ENCODE measurements at places on chromosomes 1 and 21. TPM values are rescaled to one million over a fixed set of nuclear protein-coding genes. Genes with fewer than 3 reads are reported as not detected.

DNA sequence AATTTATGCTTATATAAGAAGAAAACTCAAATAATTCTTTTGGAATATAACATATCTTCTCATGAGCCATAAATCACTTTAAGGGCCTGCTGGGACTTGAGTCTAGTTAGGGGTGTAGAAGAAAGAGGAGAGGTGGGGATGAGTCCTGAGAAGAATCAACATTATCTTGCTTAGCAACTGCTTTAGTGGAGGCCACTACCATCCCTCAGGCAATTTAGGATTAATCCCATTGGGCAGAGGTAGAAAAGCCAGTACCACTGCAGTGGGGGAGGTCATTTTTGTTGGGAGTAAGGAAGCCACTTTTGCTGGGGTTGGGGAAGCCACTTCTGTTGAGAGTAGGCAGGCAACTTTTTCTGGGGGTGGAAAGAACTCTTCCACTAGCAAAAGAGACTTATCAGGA, 47.7 kb downstream of the SLC2A1 start:
- no peak overlapping the region for H3K27ac ChIP-seq
- H3K27me3 ChIP-seq: no peaks in the 10 kb centered on the region
- no peaks in the 10 kb centered on the region for H3K4me1 ChIP-seq

DNA sequence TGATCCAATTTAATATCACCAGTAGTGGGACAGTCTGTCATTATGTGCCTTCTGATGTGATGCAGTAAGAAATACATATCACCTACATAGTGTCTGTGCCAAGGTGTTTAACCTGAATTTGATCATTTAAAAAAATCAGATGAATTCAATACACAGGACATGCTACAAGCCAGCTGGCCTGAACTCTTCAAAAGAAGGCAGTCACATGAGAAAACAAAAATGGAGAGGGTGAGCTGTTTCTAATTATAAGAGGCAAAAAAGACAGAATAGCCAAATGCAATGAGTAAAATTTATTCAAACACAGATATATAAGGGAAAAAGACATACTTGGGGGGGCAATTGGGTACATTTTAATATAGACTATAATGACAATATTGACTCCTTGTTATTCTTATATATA, 66.5 kb downstream of the ST3GAL3 start:
- H3K27me3 ChIP-seq: no peaks in the 10 kb centered on the region
- no peaks in the 10 kb centered on the region for H3K4me1 ChIP-seq
- no peak overlapping the region for H3K4me3 ChIP-seq
- no peak overlapping the region for H3K27ac ChIP-seq
- no peak for DNase-seq

The NOS1AP gene
- 5.1 TPM for total RNA-seq

DNA sequence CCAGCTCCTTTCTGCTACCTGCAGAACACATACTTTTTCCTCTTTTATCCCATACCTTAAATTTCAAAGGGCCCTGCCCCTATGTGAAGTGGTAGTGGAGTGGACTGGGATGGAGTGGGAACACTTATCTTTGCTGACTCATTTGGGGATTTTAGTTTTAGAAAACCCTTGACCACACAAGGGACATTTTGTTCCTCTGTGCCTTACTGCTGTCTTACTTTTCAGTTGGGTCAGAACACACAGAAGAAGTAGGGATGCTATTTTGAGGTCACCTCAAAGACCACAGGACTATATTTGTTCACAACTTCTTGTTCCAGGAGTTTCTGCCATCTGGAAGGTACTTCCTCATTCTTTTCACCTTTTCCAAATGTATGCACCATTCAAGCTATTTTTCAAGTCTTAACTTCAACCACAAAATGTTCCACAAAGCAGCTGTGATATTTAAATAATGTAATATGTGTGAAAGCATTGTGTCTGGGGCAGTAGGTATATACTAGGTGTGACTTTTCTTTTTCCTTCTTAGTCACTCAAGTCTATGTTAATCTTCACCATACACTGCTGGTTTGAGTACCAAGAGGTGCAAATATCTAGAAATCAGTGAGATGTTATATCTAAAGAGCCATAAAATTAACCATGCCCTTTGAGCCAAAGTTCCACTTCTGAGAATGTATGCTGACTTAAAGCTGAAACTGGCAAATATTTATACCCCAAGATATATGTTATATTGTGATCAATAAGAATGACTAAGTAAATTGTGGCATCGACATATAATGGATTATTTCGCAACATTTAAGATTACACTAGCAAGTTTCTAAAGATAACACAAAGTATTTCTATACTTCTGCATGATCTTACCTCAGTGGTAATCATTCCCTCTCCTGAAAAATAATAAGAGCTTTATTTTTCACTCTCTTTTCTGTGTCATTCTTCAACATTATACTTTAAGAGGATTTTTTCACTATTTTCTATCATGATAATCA, 308.5 kb downstream of the MRPL39 start:
- no peak overlapping the region for H3K27ac ChIP-seq
- H3K27me3 ChIP-seq: no peaks in the 10 kb centered on the region
- no peaks in the 10 kb centered on the region for H3K36me3 ChIP-seq
- no peak overlapping the region for H3K4me3 ChIP-seq

The LUZP1 gene
- 36.2 TPM for total RNA-seq

The KRTAP11-1 gene
- total RNA-seq: 1.1 TPM

The LIPI gene
- total RNA-seq: 0.74 TPM

DNA sequence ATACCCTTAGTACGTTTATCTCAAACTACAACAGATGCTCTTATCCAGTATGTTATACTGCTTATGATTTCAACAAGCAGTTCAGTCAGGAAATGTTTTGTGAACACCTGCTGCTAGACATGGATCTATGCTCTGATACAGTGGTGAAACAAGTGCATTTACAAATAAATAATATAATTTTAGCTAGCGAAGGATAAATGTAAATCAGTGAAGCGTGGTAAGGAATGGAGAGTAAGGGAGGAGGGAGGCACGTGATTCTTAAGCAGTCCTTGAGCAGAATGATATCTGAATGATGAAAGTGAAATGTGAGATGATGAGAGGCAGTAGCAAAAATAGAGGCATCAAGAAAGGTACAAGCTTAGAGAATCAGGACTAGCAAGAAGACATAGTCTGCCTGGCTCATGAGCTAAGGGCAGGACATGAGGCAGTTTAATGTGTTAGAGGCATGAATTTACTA, 6.3 kb downstream of the TSNAX start:
- no peak for DNase-seq
- no peaks in the 10 kb centered on the region for H3K36me3 ChIP-seq
- H3K27me3 ChIP-seq: no peaks in the 10 kb centered on the region

DNA sequence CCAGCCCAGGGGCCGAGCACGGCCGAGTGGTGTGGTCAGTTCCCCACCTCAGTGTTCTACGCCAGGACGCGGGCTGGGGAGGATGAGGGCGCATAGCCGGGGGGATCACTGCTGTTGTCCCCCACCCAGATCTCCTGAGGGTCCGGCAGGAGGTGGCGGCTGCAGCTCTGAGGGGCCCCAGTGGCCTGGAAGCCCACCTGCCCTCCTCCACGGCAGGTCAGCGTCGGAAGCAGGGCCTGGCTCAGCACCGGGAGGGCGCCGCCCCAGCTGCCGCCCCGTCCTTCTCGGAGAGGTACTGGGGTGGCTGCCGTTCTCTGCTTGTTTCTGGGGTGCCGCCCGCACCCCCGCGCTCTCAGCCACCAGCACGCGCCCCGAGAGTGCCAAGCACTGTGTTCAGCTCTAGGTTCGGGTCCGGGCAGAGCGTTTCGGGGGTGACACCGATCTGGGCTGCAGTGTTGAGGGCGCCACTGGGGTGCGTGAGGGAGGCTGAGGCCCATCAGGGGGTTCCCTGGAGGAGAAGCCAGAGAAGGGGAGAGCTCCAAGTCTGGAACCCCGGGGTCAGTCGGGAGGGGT, 17.4 kb downstream of the SAMD11 start:
- DNase-seq: no peak
- no peaks in the 10 kb centered on the region for H3K27me3 ChIP-seq
- peaks cover 24% of the 10 kb centered on the region for H3K4me1 ChIP-seq
- no peaks in the 10 kb centered on the region for H3K36me3 ChIP-seq

DNA sequence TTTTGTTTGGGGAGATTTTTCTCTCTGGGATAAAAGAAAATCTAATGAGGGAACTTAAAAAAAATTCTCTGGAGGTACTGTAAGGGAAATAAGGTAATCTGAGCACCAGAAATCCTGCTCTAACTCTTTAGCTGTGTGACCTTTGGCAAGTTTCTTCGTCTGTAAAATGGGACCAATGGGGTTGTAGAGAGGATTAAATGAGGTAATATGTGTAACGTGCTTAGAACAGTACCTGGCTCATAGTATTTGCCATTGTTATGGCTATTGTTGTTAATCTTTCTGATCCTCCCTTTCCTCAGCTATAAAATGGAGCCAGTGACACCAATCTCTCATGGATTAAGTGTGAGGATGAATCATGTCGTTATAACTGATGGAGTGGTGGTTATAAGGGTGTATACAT, 845 bp upstream of the KLHDC8A start:
- H3K36me3 ChIP-seq: no peaks in the 10 kb centered on the region
- no peak for DNase-seq
- H3K27ac ChIP-seq: no peak overlapping the region
- H3K4me3 ChIP-seq: no peak overlapping the region
- H3K27me3 ChIP-seq: no peaks in the 10 kb centered on the region

DNA sequence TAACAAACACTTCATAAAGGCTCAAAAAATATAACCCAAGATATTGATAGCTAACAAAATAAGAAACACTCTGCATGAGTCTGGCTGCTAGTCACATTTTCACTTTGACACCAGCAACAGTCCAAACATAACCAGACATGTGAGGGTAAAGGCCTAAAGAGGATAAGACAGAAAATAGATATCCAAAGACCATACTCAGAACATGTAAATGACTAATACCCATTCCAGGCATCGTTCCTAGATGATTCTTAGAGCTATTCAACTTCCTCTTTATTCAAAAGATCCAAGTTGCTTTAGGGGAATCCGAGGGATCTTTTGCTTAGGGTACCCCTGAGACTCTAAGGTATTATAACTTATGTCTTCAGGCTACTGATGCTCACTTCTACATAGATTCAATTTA, 5.1 kb downstream of the COL24A1 start:
- H3K36me3 ChIP-seq: no peaks in the 10 kb centered on the region
- H3K27me3 ChIP-seq: no peaks in the 10 kb centered on the region
- no peak overlapping the region for H3K27ac ChIP-seq
- no peak for DNase-seq
- no peak overlapping the region for H3K4me3 ChIP-seq

DNA sequence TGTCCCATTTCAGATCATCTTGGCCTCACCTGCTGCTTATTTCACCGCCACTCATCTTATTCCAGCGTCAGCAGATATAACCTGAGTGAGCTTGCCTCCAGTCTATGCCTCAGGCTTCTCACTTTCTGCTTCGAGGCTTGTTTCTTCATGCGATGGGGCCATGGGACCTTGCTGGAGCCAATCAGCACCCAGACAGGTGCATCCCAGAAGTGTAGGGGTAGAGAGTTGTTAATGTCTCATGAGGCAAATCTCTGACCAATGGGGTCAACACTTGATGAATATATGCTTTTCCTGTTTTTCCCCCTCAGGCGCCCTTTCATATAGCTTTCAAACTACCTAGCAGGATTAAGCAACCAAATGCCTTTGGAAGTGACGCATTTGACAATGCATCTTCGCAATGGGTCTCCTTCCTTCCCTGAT, 935 bp upstream of the YIPF1 start:
- H3K36me3 ChIP-seq: no peaks in the 10 kb centered on the region
- no peak for DNase-seq
- no peaks in the 10 kb centered on the region for H3K27me3 ChIP-seq
- no peaks in the 10 kb centered on the region for H3K4me1 ChIP-seq
- H3K27ac ChIP-seq: no peak overlapping the region

The SRSF4 gene
- total RNA-seq: 81.7 TPM

Data from testis (tissue), 5 donors.